ENCODE measurements at places on chromosomes 5 and 9.

GRCh38 chr9:36840898-36841536 is 193.1 kb downstream of the PAX5 start:
- DNase-seq = no peak

DNA sequence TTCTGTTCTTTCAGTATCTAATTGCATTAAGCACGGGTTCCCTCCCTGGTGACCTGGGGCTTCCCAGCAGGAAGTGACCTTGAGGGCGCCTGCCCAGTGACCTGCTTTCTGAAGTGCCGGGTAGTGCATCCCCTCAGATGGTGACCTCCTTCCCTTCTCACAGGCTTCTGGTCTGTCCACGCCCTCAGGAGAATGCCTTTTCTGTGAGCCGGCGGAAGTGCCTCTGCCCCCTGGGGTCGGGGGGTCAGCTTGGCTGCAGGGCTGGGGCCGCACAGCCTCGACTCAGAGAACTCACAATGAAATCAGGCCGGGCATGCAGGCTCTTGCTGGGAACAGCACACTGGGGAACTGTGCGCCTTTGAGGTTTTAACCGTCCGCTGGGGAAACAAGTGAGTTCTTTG is 124.5 kb upstream of the PHYKPL start:
- DNase-seq = no peak

GRCh38 chr9:134066526-134066912 is 1.3 kb downstream of the BRD3 start:
- DNase-seq = no peak

DNA sequence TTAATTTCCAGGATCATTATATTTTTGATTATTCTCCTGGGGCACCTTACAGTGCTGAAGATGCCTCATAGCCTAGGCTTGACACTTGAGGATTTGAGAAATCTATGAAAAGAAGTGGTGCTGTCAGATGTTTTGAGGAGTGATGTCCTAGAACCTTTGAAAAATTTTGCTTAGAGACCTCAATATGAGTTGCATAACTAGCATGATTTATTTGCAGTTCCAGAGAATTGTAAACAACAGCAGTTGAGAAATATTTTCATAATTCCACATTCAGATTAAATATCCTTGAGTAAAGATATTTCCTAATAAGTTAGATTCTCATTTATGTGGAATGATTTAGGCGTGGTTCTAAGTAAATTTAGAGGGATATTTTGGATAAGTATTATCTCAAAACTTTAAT is 225.8 kb downstream of the ADAMTSL1 start:
- no peak for DNase-seq

- no peak for DNase-seq
Observed at GRCh38 chr5:88880201-88880600, 2.8 kb downstream of the MEF2C start.

- DNase-seq = no peak
Observed at GRCh38 chr5:117107859-117108258, 533.2 kb upstream of the SEMA6A start.

All from naive thymus-derived CD4-positive, alpha-beta T cell (primary cell).